Type B pancreatic cell (in vitro differentiated cells): ENCODE measurements at places on chromosomes 5 and 9.

GRCh38 chr5:42875785-42876374, 64.2 kb upstream of the SELENOP start:
- no peak for DNase-seq
- peaks cover 18% of the 10 kb centered on the region for H3K4me1 ChIP-seq
- no peaks in the 10 kb centered on the region for H3K27me3 ChIP-seq
- no peaks in the 10 kb centered on the region for H3K36me3 ChIP-seq
- H3K27ac ChIP-seq, result no peak overlapping the region

DNA sequence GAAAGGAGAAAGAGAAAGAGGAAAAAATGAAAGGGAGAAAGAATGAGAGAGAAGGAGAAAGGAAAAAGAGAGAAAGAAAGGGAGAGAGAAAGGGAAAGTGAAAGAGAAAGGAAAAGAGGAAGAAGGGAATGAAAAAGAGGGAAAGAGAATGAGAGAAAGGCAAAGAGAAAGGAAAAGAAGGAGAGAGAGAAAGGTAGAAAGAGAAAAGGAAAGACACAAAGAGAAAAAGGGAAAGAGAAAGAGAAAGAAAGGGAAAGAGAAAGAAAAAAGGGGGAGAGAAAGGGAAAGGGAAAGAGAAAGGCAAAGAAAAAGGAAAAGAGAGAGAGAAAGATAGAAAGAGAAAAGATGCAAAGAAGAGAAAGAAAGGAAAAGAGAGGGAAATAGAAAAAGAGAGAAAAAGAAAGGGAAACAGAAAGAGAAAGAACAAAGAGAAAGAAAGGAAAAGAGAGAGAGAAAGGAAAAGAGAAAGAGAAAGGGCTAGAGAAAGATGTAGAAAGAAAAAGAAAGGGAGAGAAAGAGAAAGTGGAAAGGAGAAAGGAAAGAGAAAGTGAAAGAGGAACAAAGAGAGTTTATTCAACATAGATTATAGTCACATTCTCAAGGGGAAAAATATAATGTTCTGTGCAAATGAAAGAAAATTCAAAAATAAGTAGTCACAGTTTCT, 165.2 kb downstream of the TMEM38B start:
- no peaks in the 10 kb centered on the region for H3K27me3 ChIP-seq
- peaks cover 3% of the 10 kb centered on the region for H3K4me1 ChIP-seq
- H3K4me3 ChIP-seq, result no peak overlapping the region
- H3K36me3 ChIP-seq, result no peaks in the 10 kb centered on the region

DNA sequence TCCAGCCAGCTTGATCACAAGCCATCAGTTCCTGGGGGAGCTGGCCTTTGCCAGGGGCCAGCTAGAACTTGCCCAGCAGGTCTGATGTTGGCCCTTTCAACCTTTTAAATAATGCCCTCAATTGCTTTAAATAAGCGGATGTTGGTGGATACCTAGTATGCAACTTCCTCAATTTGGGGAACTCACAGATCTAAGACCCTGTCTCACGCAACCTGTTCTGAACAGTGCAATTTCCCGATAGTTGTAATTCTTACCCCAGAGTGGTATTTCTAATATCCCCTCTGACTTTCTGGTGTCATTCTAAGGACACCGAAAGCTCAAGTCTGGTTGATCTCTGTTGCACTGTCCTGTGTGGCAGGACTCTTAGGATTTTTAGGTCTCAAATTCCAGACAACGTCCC, 23.1 kb downstream of the GALNT12 start:
- no peak overlapping the region for H3K4me3 ChIP-seq
- no peaks in the 10 kb centered on the region for H3K27me3 ChIP-seq
- H3K27ac ChIP-seq, result no peak overlapping the region
- H3K36me3 ChIP-seq, result peaks cover 13% of the 10 kb centered on the region
- no peaks in the 10 kb centered on the region for H3K4me1 ChIP-seq

- no peak for DNase-seq
- H3K27ac ChIP-seq, result peak overlapping the region; percentile 73
- H3K36me3 ChIP-seq, result peaks cover 19% of the 10 kb centered on the region
- peaks cover 63% of the 10 kb centered on the region for H3K4me1 ChIP-seq
- no peaks in the 10 kb centered on the region for H3K27me3 ChIP-seq
Observed at GRCh38 chr9:95055851-95056551, 261.5 kb downstream of the FANCC start.

- no peak for DNase-seq
- peaks cover 16% of the 10 kb centered on the region for H3K36me3 ChIP-seq
- H3K4me3 ChIP-seq, result no peak overlapping the region
- peaks cover 50% of the 10 kb centered on the region for H3K4me1 ChIP-seq
- no peaks in the 10 kb centered on the region for H3K27me3 ChIP-seq
Observed at GRCh38 chr5:305050-305449, 16.5 kb upstream of the AHRR start.

DNA sequence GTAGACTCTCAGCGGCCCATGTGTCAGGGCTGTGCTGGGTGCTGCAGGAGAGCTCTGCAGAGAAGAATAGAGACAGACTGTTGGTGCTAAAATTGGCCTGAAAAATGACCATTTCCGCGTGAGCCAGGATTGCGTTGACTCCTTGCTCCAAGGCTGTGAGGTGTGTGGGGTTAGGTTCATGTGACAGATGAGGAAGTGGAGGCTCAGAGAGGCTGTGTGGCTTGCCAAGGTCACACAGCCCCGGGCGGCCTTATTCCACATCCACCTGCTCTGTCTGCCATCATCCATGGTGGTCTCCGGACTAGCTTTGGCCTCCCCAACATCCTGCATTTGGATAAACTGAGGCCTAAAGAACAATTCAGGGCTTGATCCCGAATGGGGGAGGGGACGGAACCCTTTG, 15.2 kb downstream of the NEK6 start:
- H3K27ac ChIP-seq, result no peak overlapping the region
- H3K36me3 ChIP-seq, result no peaks in the 10 kb centered on the region
- H3K4me1 ChIP-seq, result peaks cover 14% of the 10 kb centered on the region
- H3K27me3 ChIP-seq, result no peaks in the 10 kb centered on the region
- DNase-seq, result no peak
